ENCODE measurements at places on chromosomes 2 and 18.

GRCh38 chr2:39394516-39394961 lies 42.5 kb downstream of the MAP4K3 start:
- H3K27me3 ChIP-seq = no peaks in the 10 kb centered on the region
- no peak overlapping the region for H3K27ac ChIP-seq
- no peaks in the 10 kb centered on the region for H3K36me3 ChIP-seq
- H3K4me1 ChIP-seq = peaks cover 7% of the 10 kb centered on the region

DNA sequence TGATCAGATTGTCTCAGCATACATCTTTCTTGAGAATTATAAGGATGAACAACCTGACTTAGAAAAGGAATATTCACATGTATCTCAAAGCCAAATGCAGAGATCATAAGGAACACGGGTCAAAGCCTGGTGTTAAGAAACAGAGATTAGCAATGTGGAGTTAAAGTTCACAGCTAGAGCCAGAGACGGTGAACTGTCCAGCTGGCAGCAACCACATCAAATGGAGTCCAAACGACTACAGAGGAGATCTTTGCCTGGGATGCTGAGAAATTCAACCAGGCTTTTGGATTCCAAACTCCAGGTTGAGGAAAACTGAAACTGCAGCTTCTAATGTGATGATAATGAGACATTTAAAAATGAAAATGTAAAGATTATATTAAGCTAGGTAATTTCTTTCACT lies 939.9 kb upstream of the NXPH2 start:
- DNase-seq = no peak
- no peak overlapping the region for H3K4me3 ChIP-seq
- no peak overlapping the region for H3K27ac ChIP-seq

DNA sequence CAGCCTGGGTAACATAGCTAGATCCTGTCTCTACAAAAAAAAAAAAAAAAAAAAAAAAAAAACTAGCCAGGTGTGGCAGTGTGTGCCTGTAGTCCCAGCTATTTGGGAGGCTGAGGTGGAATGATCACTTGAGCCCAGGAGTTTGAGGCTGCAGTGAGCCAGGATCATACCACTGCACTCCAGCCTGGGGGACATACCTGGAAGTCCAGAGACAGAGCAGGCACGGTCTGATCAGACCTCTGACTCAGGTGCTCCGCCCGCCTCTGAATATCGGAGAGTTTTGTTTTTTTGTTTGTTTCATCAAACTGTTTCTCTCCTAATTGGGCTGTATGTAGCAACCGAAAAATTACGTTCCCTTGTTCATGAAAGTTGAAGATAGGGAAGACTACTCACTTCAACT lies 49.2 kb downstream of the RASGRP3 start:
- no peaks in the 10 kb centered on the region for H3K27me3 ChIP-seq
- no peak overlapping the region for H3K27ac ChIP-seq
- no peaks in the 10 kb centered on the region for H3K36me3 ChIP-seq
- DNase-seq = no peak

DNA sequence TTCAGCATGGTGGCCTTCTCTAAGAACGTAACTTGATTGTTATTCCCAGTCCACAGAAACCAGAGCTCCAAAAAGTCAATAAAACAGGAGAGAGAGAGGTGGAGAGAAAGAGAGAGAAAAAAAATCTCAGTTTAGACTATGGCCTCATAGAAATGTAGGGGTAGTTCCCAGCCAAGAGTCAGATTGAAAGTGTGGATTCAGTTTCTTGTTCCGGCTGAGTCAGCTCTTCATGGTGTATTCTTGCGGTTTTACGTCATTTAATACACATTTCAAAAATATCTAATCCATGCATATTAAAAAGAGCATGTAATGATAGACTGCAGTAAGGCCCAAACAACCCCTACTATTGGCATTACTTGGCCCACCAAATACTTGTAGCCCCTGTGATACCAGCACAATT lies 303.9 kb downstream of the ETAA1 start:
- no peak overlapping the region for H3K4me3 ChIP-seq
- no peak overlapping the region for H3K27ac ChIP-seq
- H3K27me3 ChIP-seq = no peaks in the 10 kb centered on the region

DNA sequence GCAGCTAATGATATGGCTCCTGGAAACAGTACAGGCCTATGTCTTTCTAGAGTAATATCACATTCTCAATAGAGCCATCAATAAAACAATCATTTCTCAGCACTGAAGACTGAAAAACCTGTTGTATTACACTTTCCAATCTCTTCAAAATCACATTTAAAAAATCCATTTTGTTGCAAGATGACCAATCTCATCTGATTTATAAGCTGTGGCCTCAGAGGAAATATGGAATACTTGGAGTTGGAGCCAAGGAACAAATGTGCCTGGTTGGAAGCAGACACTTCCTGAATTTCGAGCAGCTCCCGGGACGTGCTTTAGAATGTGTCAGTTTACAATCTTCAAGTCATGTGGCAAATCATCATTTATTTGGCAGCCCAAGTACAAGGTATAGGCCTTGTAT lies 114.5 kb downstream of the ADCYAP1 start:
- no peak for DNase-seq
- no peak overlapping the region for H3K4me3 ChIP-seq
- no peak overlapping the region for H3K27ac ChIP-seq
- H3K4me1 ChIP-seq = peaks cover 19% of the 10 kb centered on the region

- H3K27ac ChIP-seq = peak overlapping the region; percentile 33
- H3K36me3 ChIP-seq = no peaks in the 10 kb centered on the region
- DNase-seq = peak; percentile 6
- H3K27me3 ChIP-seq = no peaks in the 10 kb centered on the region
- peaks cover 4% of the 10 kb centered on the region for H3K4me1 ChIP-seq
- no peak overlapping the region for H3K4me3 ChIP-seq
Measured at GRCh38 chr2:217186668-217187159, 326.9 kb upstream of the TNP1 start.

DNA sequence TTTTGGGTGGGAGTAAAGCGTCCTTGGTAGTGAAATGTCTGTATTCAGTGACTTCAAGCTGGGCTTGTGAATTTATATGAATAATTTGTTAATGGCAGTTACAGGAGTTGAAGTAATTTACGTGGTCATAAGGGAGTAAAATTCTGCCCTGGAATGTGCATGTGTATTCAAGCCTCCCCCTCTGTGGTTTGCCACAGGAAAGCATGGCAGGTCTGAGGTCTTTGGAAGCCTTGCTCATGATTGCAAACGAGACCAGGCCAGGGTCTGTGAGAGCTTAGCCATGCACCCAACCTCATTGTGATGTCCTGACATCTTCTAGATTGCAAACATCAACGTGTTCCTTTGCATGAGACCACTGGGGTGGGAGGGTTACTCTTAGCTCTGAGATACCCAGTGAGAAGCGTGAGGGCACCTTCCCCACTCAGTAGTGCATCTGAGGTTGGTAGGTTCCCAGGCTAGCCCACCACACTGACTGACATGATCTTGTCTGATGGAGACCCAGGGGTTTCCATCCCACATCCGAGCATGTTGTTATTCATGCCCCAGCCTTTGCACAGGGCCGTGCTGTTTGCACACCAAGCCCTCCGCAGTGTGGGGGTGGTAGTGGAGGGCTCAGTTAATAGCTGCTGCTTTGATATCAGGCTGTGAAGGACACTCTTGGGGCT lies 216.5 kb downstream of the KLHL29 start:
- no peak overlapping the region for H3K27ac ChIP-seq
- no peaks in the 10 kb centered on the region for H3K36me3 ChIP-seq
- H3K4me3 ChIP-seq = no peak overlapping the region
- no peak for DNase-seq

DNA sequence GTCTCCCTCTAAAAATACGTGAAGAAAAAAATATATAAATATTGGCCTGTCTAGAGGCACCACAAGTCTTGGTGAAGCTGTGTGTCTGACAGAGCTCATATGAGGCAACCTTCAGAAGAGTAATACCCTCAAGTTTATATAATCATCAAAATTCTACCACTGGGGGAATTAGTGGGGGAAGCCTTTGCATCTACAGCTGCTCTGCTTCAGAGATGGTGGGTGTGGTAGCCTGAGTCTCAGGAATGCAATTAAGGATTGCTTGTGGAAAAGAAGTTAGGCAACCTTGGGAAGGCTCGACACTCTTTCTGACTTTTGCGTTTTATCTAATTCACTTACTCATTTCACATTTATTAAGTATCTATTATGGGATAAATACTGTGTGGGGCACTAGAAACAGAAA lies 17.4 kb downstream of the TPGS2 start:
- no peak overlapping the region for H3K4me3 ChIP-seq
- no peak for DNase-seq
- no peak overlapping the region for H3K27ac ChIP-seq
- H3K27me3 ChIP-seq = no peaks in the 10 kb centered on the region
- peaks cover 3% of the 10 kb centered on the region for H3K4me1 ChIP-seq
- H3K36me3 ChIP-seq = peaks cover 5% of the 10 kb centered on the region

DNA sequence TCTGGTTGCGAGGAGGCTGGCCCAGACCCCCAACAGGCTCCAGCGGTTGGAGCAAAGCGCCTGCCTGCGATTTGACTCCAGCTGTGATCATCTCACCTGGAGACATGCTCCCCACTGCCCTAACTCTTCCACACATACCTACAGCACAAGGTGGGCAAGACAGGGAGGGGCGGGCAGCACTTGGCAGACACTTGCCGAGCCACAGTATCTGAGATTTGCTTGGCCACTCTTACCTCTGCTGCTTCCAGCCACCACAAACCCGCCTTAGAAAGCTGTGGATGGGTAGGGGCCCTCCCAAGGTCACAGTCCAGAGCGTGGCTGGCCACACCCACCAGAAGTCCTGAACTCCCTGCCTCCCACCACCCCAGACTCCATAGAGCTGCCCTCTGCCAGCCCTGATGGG lies 8.2 kb downstream of the CYP26B1 start:
- H3K36me3 ChIP-seq = no peaks in the 10 kb centered on the region
- peak overlapping the region; percentile 91 for H3K27ac ChIP-seq
- no peaks in the 10 kb centered on the region for H3K27me3 ChIP-seq
- DNase-seq = peak; percentile 28
- H3K4me1 ChIP-seq = peaks cover 89% of the 10 kb centered on the region
